Naive thymus-derived CD8-positive, alpha-beta T cell (primary cell): ENCODE measurements at places on chromosomes 3 and 15.
A peak's percentile ranks its signal among the peaks of the same experiment; 100 is the strongest.

GRCh38 chr3:63135367-63135766 is 142.7 kb upstream of the SYNPR start:
- no peak for DNase-seq

GRCh38 chr3:26712211-26713026 is 89.8 kb downstream of the LRRC3B start:
- DNase-seq: no peak

DNA sequence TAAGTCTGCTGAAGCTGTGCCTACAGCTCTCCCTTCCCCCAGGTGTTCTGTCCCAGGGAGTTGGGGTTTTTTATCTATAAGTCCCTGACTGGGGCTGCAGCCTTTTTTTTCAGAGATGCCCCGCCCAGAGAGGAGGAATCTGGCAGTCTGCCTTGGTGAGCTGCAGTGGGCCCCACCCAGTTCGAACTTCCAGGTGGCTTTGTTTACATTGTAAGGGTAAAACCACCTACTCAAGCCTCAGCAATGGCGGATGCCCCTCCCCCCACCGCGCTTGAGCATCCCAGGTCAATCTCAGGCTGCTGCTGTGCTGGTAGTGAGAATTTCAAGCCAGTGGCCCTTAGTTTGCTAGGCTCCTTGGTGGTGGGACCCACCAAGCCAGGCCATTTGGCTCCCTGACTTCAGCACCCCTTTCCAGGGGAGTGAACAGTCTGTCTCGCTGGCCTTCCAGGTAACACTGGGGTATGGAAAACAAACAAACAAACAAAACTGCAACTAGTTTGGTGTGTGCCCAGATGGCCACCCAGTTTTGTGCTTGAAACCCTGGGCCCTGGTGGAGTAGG is 189.4 kb downstream of the MFSD1 start:
- no peak for DNase-seq

DNA sequence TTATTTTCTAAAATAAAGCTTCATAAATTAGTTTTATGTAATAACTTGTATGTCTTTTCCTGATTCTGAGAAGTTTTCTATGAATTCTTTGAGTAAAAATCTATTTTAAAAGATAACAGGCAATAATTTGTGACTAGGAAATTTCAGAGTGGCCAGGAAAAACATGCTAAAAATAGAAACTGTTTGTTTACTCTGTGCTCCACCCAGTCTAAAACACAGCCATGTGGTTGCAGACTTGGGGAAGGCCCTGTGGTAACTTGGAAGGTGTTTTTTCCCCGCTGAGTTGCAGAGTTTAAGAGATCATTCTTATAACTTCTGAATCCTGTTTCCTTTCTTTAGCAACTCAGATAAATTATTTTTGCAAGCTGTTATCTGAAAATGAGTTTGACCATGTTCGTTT is 21.9 kb downstream of the PLCL2 start:
- DNase-seq: no peak

GRCh38 chr15:79406210-79406609 is 25.9 kb upstream of the MINAR1 start:
- no peak for DNase-seq

DNA sequence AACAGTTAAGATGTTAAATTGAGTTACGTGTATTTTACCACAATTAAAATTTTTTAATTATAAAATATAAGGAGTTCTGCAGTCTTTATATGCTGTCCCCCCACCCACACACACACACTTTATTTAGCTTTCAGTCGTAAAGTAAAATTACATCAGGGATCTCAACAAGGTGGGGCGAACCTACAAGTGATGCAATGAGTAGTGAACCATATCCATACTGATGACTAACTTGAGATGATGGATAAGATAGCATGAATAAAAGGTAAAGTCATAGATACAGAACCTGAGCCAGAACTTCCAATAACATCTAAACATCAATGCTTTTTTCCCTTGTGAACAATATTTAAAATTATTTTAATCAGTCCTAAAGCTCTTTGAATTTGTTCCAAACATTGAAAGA is 77.2 kb downstream of the VPS13C start:
- DNase-seq: no peak

- no peak for DNase-seq
These were observed 35.9 kb downstream of the TLE3 start for GRCh38 chr15:70061696-70062270.

GRCh38 chr3:65483480-65483879 is 555.2 kb downstream of the MAGI1 start:
- DNase-seq: no peak

- DNase-seq: no peak
These were observed 213.1 kb downstream of the FGF12 start for GRCh38 chr3:192514081-192514753.

DNA sequence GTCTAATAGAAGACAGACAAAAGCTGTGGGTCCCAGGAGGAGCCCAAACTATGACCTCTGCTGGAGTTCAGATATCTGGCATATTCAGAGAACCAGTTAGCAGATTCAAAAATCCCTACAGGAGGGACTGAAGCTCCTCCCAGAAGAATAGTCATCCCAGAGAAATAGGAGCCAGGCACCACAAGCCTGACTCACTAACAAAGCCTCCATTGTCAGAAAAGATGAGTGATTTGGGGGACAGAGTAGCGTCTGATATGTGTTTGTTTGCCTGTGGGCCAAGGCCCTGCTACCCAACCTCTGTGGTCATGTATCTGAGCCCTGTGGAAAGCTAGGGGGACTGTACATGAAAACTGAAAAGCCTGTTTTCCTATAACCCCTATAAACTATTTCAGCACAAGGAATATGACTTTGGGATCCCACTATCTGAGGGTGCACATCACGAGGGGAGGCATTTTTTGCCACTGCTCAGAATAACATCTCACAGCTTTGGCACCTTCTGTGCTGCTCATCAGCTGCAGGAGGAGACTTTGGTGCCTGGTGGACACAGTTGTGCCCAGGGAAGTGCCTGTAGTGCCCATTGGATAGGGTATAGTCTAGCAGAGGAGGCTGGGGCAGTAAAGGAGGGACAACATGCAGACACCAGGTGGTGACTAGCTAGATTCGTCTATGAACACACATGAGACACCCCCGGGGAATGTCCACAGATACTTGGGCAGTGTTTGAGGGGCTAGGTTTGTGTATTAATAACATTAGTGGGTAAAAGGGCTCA is 9.7 kb upstream of the LARP6 start:
- no peak for DNase-seq

GRCh38 chr3:136988651-136989050 is 30.9 kb downstream of the IL20RB start:
- no peak for DNase-seq

DNA sequence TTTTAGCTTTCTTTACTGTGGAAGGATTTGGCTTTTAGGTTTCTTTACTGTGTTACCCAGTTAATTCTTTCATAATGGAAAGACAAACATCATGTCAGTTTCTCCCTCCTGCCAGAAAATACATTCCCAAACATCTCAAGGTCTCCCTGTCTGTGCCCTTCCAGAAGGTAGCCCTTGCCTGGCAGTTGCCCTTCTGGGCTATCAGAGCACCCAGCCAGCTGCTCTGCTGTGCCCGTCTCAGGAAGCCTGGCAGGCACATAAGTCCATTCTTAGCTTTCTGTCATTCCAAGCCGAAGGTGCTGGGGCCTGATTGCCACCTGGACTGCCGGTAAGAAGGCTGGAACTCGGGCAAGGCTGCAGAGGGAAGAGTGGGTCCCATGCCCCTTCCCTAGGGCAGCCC is 203.4 kb downstream of the SLCO3A1 start:
- no peak for DNase-seq

- no peak for DNase-seq
These were observed 219.0 kb downstream of the SHQ1 start for GRCh38 chr3:72629191-72629631.

- peak; percentile 73 for DNase-seq
These were observed 15.5 kb upstream of the PPP1R2 start for GRCh38 chr3:195558602-195559001.

GRCh38 chr3:171194965-171195364 is 168.4 kb upstream of the SLC2A2 start:
- DNase-seq: no peak

GRCh38 chr15:99593070-99593469 is 27.3 kb downstream of the MEF2A start:
- no peak for DNase-seq

DNA sequence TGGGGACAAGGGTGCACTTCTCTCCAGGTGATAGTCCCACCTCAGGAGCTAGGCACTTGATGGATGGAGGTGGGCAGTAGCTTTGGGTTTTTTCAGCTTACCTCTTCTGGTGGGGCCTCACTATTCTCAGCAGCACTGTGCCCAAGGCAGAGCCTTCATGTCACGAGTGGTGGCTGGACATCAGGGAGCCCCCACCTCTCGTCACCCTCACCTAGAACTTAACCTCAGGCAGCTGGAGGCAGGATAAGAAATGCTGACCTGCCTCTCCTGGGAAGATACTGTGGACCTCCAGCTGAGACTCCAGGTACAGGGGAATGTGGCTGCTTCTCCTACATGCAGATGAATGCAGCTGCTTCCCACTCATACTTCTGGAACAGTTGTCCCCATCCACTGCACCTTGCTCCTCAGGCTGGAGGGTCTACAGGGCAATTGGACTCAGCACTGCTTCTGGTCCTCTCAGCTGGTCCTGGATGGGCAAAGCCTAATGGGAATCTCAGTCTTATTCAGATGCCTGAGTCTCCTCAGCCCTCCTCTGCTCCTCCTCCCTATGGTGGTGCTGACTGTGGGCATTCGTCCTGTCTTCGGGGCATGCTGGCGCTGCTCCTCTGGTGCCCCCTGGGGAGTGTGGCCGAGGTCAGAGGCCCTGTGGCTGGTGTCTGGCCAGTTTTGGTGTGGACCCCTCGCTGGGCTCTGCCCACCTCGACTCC is 129.9 kb downstream of the KLF13 start:
- no peak for DNase-seq

DNA sequence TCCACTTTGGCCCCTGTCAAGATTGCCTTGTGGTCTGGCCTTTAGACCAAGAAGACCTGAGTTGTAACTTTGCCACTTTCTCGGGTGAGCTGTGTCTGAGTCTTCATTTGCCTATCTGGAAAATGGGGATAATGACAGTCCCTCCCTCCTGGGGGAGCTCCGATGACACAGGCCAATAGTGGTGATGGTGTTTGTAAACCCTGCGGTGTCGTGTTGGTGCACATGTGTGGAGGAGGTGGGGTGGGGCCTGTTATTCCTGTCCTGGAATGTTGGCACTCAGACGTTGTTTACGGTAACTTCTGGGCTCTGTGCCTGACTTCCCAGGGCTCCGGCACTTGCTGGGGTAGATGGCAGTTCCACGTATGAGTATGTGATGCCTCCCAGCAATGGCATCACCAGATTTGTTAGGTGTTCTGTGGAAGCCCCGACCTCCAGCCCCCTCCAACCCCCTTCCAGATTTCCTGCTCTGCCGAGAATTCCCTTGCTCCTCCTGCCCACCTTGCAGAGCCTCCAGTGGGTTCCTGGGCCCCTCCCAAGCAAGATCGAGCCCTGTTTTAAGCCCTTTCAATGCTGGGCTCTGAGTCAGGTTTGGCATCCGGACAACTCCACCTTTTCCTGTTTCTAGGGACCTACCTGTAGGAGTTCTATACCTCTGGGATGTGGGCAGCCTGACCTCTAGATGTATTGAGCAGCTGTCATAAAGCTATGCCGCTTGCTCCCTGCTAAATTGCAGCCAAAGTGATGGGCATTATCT is 31.4 kb downstream of the HRH1 start:
- DNase-seq: no peak

DNA sequence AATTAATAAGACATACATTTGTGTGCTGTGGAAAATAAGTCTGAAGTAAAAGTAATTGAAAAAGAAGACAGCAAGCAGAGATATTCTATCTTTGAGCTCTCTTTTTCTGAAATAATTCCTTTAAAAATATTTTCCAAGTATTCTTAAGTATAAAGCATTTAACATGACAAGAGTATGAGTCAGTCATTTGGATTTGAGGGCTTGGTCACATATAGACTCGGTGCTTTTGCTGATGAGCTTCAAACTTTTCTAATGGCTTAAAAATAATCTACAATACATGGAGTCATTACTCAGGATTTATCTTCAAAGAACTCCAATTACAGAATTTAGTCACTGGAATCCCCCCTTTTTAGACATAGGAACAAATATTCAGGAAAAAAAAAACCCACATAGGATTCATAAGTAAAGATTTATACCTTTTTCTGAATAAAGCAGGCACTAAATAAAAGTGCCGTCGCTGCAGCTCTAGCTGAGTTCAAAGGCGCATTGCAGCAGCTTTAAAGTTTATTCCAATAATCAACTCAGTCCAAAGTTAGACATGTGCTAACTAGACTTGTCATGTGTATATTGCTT is 147.5 kb downstream of the CTNNB1 start:
- no peak for DNase-seq
